ENCODE measurements at places on chromosomes 5 and 9.

- DNase-seq = no peak
These were observed 80.3 kb downstream of the EPB41L4A start for GRCh38 chr5:112338681-112339337.

GRCh38 chr9:69376651-69377050 is 51.6 kb downstream of the ENTREP1 start:
- DNase-seq = no peak

- DNase-seq = no peak
These were observed 227.9 kb downstream of the LURAP1L start for GRCh38 chr9:13002740-13003139.

DNA sequence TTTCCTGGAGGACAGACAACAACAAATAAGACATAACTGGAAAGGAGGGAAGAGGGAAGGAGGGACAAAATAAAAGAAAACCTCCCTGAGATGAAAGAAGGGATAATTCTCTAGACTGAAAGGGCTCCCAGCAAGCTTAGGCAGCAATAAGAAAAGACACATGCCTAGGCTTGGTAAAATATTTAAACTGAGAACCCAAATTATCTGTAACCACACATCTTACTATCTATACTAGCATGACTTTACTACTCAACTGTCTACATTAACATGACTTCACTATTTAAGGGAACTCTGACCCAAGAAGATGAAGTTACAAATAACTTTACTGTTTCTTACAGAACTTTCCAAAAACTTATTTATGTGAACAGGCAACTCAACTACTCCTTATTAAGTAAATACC is 95.9 kb downstream of the EPB41L4A start:
- DNase-seq = no peak

- no peak for DNase-seq
These were observed 159.5 kb upstream of the IL12B start for GRCh38 chr5:159489779-159490178.

DNA sequence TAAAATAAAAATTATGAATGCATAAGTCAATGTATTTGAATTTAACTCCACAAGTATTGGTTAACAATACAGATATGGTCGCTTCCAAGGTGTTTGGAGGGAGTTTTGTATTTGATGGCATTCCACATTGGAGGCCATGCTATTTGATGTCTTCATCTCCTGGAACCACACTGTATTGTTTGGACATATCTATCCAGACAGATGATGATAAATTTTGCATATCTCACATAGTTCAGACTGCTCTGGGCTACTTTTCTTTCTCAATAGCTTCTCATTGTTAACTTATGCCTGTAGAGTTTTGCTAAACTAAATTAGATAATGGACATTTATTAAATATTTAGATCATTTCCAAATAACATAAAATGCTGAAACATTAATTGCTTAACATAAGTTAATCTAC is 58.0 kb downstream of the CDKN2A start:
- no peak for DNase-seq

DNA sequence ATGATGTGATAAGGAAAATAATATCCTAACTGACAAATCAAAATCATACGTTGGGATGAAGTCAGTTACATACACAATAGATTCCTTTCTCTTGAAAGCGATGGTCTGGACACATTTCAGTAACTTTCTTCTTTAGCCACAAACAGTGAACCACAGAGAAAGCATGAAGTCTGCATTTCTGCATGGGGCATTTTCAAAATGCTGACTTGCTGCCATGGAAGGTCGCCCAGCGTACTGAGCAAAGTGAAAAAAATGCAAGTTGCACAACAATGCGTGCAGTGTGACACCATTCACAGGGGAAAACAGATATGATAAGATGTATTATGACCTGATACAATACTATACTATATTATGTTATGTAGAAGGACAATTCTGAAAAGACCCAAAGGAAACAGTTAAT is 146.3 kb downstream of the SNX18 start:
- DNase-seq = no peak

DNA sequence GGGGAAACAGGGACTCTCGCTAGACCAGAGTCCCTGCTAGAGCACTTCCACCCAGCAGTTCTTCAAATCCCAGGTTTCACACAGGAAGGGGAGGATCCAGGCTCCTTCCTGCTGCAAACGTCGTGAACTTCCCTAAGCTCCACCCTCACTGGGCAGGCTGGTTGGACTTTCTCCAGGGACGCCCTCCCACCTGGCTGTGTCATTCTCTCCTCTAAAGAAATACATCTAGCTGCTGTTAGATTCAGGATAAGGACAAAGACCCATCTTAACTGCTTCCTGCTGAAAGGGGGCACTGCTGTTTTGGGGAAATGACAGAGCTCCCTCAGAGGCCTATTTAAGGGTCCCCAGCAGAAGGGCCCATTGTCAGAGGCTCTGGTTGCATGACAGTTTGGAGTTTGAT is 230.7 kb downstream of the SEMA6A start:
- DNase-seq = no peak

DNA sequence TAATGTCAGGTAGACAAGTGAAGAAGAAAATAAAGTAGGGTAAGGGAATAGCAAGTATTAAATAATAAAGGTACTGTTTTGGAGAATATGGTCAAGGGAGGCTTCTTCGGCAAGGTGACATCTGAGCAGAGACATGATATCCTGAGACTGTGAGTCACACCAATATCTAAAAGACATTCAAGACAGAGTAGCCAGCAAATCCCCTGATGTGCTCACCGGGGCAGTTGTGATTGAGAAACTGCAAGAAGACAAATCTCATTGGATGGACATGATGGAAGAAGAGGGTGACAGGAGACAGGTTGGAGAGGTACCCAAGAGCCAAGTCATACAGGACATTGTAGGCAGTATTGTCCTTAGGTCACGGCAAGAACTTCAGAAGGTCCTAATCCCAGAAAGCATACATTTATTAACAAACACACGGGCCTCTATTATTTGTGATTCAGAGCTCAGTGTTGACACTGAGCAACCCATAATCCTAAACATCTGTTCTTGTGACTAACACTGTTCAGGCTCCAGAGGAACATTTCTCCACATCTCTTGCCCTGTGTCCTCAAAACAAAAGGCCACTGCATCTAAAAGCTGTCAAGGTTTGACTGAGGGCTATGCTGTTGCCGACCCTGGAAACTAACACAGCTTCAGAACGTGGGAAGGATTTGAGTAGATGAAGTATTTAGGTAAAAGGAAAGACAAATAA is 258.7 kb upstream of the CLINT1 start:
- no peak for DNase-seq

- DNase-seq = no peak
These were observed 143.0 kb upstream of the SHB start for GRCh38 chr9:38212016-38212415.

DNA sequence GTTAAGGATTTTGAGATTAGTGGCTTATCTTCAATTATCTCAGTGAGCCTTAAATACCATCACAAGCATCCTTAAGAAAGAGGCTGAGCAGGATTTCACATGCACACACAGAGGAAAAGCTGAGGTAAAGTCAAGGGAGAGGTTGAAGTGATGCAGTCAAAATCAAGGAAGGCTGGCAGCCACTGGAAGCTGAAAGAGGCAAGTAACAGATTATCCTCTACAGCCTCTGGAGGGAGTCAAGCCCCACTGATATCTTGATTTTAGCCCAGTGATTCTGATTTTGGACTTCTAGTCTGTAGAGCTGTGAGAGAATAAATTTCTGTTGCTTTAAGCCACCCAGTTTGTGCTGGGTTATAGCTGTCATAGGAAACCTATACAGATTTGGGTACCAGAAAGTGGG is 80.1 kb downstream of the ANKRD31 start:
- no peak for DNase-seq

- no peak for DNase-seq
These were observed 161.2 kb upstream of the CHD1 start for GRCh38 chr5:99089822-99090549.

DNA sequence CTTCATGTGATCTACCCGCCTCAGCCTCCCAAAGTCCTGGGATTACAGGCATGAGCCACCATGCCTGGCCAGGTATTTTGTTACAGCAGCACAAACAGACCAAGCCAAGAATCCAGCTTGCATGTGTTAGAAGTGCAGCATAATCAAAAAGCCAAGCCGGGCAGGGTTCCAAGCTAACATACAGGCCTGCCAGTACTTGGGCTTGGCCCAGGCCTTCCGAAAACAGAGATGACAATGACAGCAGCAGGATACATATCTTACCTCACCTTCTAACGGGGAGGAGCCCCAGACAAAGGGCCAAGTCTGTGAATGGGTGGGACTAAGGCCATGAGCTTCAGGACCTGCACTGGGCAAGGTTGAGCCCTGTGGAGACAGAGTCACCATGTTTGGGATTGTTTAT is 91.4 kb upstream of the ZNF462 start:
- no peak for DNase-seq

DNA sequence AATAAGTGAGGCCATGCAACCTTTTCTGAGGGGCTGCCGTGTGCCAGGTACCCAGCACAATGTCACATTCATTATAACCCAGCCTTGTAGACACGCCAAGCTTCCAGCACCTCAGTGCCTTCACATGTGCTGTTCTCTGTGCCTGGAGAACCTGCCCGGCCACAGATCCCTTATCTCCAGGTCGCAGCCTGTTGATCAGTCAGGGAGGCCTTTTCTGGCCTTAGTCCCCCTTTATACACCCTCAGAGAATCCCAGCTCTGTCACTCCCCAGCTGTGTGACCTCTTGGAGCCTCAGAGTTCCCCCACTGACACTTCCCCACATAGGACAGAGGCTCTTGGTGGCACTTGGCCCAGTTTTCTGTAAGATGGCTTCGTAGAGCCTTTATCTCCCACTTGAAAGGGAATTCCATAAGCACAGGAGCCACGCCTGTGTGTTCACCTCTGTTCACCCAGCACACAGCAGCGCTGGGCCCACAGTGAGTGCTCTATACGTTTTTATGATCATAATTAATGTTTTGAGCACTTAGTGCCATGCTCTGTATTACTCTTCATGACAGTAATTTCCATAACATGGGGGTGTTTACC is 38.7 kb downstream of the NEURL1B start:
- DNase-seq = no peak

DNA sequence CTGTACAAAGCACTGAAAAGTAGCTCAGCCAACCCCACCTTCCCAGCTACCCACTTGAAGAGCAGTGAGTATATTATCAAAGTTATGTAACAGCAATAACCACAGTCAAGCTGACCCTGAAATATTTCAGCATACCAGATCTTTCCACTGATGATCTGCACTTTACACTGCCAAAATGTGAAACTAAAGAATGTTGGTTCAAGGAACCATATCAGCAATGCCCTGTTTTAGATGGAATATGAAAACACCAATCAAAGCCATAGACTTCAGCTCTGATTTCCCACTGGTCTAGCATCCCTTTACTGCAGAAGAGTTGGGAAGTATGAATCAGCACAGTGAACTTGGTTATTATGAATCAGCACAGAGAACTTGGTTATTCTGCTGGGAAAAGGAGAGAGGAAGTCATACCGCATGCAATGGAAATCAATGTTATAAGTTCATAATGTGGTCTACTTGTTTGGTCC is 20.0 kb downstream of the CEMIP2 start:
- DNase-seq = no peak

DNA sequence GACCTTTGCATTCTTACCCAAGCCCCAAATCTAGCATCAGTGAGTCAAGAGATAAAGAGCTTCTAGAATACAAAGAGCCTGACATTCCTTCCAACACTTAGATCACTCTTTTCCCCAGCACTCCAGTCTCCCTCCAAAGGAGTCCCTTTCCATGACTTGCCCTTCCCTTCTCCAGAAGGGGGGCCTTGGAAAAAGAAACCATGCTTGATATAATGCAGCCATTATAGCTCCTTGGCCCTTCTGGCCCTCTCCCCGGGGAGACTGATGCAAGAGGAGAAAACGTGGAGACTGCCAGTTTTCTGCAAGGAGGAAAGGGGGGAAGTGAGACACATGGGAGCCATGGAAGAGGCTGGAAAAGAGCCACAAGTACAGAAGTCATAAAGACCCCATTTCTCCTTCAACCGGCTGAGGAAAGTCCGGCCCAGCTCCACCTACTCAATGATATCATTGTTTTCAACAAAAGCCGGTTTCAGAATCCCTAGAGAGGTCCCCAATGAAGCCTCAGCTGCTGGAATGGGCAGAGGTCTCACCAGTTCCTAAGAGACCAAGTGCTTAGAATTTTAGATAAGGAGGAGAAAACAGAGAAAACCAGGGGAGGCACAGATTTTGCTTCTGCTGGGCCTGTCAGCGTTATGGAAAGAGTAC is 29.0 kb downstream of the ADAM19 start:
- no peak for DNase-seq

DNA sequence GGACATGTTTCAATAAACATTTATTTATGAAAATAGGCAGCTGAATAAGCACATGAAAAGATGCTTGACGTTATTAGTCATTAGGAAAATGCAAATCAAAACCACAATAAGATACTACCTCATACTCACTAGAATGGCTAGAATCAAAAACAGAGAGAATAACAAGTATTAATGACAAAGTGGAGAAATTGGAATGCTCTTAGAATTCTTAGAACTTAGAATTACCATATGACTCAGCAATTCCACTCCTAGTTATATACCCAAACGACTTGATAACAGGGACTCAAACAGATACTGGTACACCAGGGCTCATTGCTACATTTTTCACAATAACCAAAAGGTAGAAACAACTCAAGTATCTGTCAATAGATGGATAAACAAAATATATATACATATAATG is 15.1 kb upstream of the TRIM36 start:
- DNase-seq = no peak

GRCh38 chr5:128920345-128921215 is 44.7 kb upstream of the SLC27A6 start:
- DNase-seq = no peak

DNA sequence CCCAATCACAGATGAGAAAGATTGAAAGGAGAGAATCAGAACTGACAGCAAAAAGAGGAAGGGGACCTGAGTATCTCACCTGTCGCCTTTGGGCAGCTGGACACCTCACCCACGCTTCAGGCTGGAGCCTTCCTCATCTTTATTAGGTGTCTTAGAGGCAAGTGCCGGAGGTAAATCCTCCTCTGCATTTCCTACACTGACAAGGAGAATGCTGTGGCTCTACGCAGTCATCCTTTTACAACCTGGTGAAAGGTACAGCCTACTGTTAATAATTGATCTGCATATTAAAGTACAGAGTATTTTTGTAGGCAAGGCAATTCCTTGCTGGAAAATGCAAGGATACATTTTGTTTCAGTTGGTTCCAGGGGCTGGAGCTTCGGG is 34.8 kb downstream of the PRLR start:
- no peak for DNase-seq

- no peak for DNase-seq
These were observed 48.1 kb downstream of the EBF1 start for GRCh38 chr5:159051421-159052282.

- no peak for DNase-seq
These were observed 212.9 kb downstream of the PBX3 start for GRCh38 chr9:125959951-125960619.

DNA sequence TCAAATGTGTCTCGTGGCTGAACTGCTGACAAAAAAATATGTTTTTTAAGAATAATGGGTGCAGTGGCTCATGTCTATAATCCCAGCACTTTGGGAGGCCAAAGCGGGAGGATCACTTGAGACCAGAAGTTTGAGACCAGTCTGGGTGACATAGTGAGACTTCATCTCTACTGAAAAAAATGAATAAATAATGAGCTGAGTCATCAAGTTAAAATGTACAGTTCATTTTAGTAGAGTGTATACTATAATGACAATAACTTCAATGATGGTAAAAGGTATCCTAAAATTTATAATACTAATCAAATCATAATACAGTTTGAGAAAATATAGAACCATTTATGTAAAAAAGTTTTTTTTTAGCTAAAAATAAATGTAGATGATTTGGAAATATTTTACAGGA is 37.9 kb upstream of the TJP2 start:
- no peak for DNase-seq
